Foreskin keratinocyte (primary cell): ENCODE measurements at places on chromosomes 3 and 15. TPM values are rescaled to one million over a fixed set of nuclear protein-coding genes. Genes with fewer than 3 reads are reported as not detected.

HRG gene
- 0.04 TPM in 1 of 2 replicates, not detected in the other for total RNA-seq

SCN11A gene
- not detected in 2 replicates for total RNA-seq

ACOX2 gene
- 0.34 and 0.42 TPM in 2 replicates for total RNA-seq

TRIM42 gene
- total RNA-seq: not detected in 2 replicates

VEPH1 gene
- total RNA-seq: 0.32 and 0.82 TPM in 2 replicates

STT3B gene
- total RNA-seq: 120 and 128 TPM in 2 replicates

CHRNA5 gene
- total RNA-seq: 12.0 and 13.0 TPM in 2 replicates

LTF gene
- total RNA-seq: not detected in 2 replicates

IGSF11 gene
- total RNA-seq: not detected in 2 replicates

SKOR1 gene
- total RNA-seq: not detected in 2 replicates

SPRED1 gene
- total RNA-seq: 20.3 and 21.7 TPM in 2 replicates

TMEM87A gene
- total RNA-seq: 49.6 and 54.4 TPM in 2 replicates

KNG1 gene
- total RNA-seq: not detected in 2 replicates

A4GNT gene
- total RNA-seq: not detected in 2 replicates

CADPS gene
- 0.11 and 0.41 TPM in 2 replicates for total RNA-seq

EDC3 gene
- 21.7 and 24.1 TPM in 2 replicates for total RNA-seq

SEMA3F gene
- 108 and 121 TPM in 2 replicates for total RNA-seq

CPA3 gene
- not detected in 2 replicates for total RNA-seq

SAMMSON gene
- not detected in 2 replicates for total RNA-seq

NAALADL2 gene
- 0.28 and 0.68 TPM in 2 replicates for total RNA-seq

LSAMP gene
- 0.04 TPM in 1 of 2 replicates, not detected in the other for total RNA-seq

AHSG gene
- 0.21 TPM in 1 of 2 replicates, not detected in the other for total RNA-seq

HESX1 gene
- total RNA-seq: 0.25 TPM in 1 of 2 replicates, not detected in the other

NANOGP8 gene
- not detected in 2 replicates for total RNA-seq

ZBBX gene
- total RNA-seq: not detected in 2 replicates

COL7A1 gene
- 306 and 607 TPM in 2 replicates for total RNA-seq

CHRFAM7A gene
- 0.34 and 0.39 TPM in 2 replicates for total RNA-seq

BLM gene
- 13.3 and 16.7 TPM in 2 replicates for total RNA-seq

SLC35G2 gene
- total RNA-seq: 1.8 and 2.2 TPM in 2 replicates

PAQR5 gene
- 0.04 and 0.07 TPM in 2 replicates for total RNA-seq
